Epithelial cell of proximal tubule (primary cell): ENCODE measurements at places on chromosomes 5 and 9. TPM values are rescaled to one million over a fixed set of nuclear protein-coding genes. Genes with fewer than 3 reads are reported as not detected.

The DNLZ gene
- total RNA-seq: 67.2 and 73.6 TPM in 2 replicates

The CCL27 gene
- total RNA-seq: not detected in 2 replicates

The MEIKIN gene
- total RNA-seq: not detected in 2 replicates

The CDKN2B-AS1 gene
- 0.87 TPM in 1 of 2 replicates, not detected in the other for total RNA-seq

The C9 gene
- total RNA-seq: not detected in 2 replicates

The ELAVL2 gene
- total RNA-seq: 0.52 and 1.2 TPM in 2 replicates

The TAF11L9 gene
- not detected in 2 replicates for total RNA-seq

The IFNA21 gene
- total RNA-seq: not detected in 2 replicates

The C9orf85 gene
- 9.8 and 12.9 TPM in 2 replicates for total RNA-seq

The PGM5 gene
- total RNA-seq: 1.2 TPM in 1 of 2 replicates, not detected in the other

The FUT7 gene
- total RNA-seq: not detected in 2 replicates

The GGTA1 gene
- 0.14 TPM in 1 of 2 replicates, not detected in the other for total RNA-seq

The ORM2 gene
- total RNA-seq: not detected in 2 replicates

The PCDHGB6 gene
- 1.4 and 3.4 TPM in 2 replicates for total RNA-seq

The KCNN2 gene
- 0.22 TPM in 1 of 2 replicates, not detected in the other for total RNA-seq

The SCGB3A2 gene
- total RNA-seq: not detected in 2 replicates

The LECT2 gene
- total RNA-seq: not detected in 2 replicates

The DENND1A gene
- 18.4 and 26.6 TPM in 2 replicates for total RNA-seq

The CD180 gene
- not detected in 2 replicates for total RNA-seq

The PAIP1 gene
- total RNA-seq: 98.4 and 99.4 TPM in 2 replicates

The BARHL1 gene
- total RNA-seq: not detected in 2 replicates

The FAM151B gene
- 0.06 and 0.51 TPM in 2 replicates for total RNA-seq

The SLC36A3 gene
- total RNA-seq: not detected in 2 replicates

The NXNL2 gene
- total RNA-seq: 3.1 and 6.9 TPM in 2 replicates

The CACNA1B gene
- under 0.01 and 0.07 TPM in 2 replicates for total RNA-seq

The RMND5B gene
- total RNA-seq: 23.4 and 31.5 TPM in 2 replicates

The GARIN3 gene
- total RNA-seq: not detected in 2 replicates

The F2RL2 gene
- 2.4 and 7.2 TPM in 2 replicates for total RNA-seq
